ENCODE measurements at places on chromosomes 5 and 9. TPM values are rescaled to one million over a fixed set of nuclear protein-coding genes. Genes with fewer than 3 reads are reported as not detected.

Gene INSL6
- total RNA-seq = not detected

Gene ANKRD18A
- total RNA-seq = 0.17 TPM

Gene IFNB1
- total RNA-seq = not detected

Gene PCDHGB4
- 3.8 TPM for total RNA-seq

Gene OR1Q1
- not detected for total RNA-seq

Gene DCAF12
- total RNA-seq = 23.2 TPM
